Fibroblast of the aortic adventitia (primary cell): ENCODE measurements at places on chromosomes 4 and X. TPM values are rescaled to one million over a fixed set of nuclear protein-coding genes. Genes with fewer than 3 reads are reported as not detected.
A peak's percentile ranks its signal among the peaks of the same experiment; 100 is the strongest.

DNA sequence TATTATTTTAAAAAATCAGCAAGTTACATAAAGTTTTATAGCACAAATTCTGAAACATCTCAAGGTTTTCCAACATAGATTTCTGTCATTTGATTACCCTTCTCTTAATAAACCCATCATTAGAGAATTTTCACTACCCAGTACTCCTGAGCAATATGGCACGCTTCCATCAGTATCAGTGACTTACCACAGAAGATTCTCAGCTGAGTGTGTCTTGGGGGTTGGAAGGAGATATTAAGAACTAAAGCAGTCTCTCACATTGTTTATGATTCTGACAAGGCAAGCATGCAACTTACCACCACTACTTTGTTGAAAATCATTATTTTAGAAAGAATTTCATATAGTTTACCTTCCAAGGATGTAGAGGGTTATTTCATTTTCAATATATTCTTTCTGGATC is 67.7 kb downstream of the INPP4B start:
- DNase-seq = peak; percentile 47

- peak; percentile 63 for DNase-seq
Observed at GRCh38 chr4:108512615-108513505, 107.5 kb upstream of the RPL34 start.

- peak; percentile 26 for DNase-seq
Observed at GRCh38 chrX:115018040-115018647, 728 bp upstream of the IL13RA2 start.

- DNase-seq = no peak
Observed at GRCh38 chr4:45410701-45411210, 684.4 kb upstream of the GNPDA2 start.

GRCh38 chrX:69493766-69494165 is 10.4 kb upstream of the NALF2 start:
- DNase-seq = no peak

DNA sequence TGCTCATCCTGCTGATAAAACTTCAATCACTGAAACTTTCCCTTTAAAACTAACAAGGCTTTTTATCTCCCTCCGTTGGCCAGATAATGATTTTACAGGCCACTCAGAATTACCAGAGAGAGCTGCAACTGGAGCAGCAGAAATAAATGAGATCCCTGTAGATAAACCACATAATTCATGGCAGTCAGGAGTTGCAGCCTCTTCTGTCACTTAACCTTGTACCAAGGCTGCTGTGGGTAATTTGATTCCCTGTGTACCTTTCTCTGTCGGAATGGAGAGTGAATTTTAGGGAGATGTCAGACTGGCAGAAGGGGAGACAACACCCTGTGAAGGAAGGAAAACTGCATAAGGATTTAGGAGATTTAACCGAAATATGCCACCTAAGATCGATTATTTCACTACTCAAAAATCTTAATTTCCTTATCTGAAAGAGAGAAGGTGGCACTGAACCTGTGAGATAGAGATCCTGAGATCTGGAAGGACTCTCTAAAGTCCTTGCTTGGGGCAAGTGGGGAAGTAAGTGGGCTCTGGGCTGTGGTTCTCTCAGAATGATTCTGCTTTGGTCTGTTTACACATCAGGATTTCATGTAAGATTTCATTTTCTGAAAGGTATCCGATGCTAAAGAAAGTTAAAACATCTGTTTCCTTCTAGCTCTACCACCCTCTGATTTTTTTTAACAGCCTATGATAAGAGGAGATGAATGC is 14.3 kb upstream of the TSPAN5 start:
- no peak for DNase-seq

GRCh38 chr4:85127653-85128052 is 161.2 kb upstream of the WDFY3 start:
- DNase-seq = no peak

- no peak for DNase-seq
Observed at GRCh38 chr4:71198958-71199357, 139.9 kb upstream of the SLC4A4 start.

DNA sequence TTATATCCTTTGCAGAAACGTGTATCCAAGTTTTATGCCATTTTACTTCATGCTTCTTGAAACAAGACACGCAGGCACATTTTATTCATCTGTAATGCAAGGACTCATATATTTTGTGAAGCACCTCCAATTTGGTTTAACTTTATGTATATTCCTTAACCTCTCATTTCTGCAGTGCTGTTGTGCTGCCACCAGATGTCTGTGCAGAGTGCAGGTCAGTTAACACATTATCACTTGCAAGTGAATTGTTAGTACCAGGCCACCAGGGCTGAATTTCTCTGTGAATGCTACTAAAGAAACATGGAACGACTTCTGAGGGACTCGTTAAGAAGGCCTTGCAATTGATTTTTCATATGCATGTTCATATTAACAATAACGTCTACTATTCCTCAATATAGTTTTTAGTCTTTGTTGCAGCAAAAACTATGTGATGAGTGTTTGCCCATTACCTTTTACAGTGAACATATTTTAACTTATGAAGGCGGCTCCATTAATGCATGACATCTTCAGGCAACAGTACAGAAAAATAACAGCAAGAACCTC is 770.3 kb downstream of the NLGN4X start:
- DNase-seq = no peak

- DNase-seq = no peak
Observed at GRCh38 chr4:15996773-15997172, 33.8 kb upstream of the FGFBP2 start.

GRCh38 chrX:45766981-45767501 is 566.4 kb upstream of the DIPK2B start:
- peak; percentile 62 for DNase-seq

DNA sequence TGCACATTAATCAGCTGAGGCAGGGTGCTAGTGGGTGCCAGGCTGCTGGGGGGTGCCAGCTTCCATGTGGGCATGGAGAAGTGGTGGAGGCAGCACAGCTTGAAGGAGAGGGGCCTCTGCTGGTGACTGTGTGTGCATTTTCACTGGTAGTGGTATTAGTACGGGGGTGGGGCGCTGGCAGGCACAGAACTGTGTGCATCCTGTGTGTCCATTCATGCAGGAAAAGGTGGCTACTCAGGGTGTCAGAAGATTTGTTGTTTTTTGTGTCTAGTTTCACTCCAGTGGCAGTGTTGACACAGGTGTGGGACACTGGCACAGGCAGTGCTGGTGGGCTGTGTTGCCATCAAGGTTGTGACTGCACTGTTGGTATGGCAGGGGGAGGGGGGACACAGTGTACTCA is 1303.6 kb downstream of the FAM133A start:
- DNase-seq = no peak

DNA sequence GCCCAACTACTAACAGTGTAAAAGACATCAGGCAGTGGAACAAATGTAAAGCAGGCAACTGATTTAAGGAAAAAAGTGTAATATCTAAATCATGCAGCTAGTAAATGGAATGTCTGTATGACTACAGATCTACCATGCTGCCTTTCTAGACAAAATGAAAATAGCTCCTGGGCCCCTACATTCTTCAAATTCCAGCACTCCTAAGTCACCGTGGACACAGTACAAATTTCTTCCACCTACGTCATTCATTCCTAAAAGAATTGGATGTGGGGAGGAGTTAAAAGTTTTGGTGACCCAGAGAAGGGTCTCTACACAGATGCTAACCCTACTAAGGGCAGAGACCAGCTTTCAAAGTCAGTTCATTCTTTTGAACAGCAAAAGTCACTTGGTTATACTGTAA is 137.2 kb upstream of the ARHGEF9 start:
- peak; percentile 28 for DNase-seq

DNA sequence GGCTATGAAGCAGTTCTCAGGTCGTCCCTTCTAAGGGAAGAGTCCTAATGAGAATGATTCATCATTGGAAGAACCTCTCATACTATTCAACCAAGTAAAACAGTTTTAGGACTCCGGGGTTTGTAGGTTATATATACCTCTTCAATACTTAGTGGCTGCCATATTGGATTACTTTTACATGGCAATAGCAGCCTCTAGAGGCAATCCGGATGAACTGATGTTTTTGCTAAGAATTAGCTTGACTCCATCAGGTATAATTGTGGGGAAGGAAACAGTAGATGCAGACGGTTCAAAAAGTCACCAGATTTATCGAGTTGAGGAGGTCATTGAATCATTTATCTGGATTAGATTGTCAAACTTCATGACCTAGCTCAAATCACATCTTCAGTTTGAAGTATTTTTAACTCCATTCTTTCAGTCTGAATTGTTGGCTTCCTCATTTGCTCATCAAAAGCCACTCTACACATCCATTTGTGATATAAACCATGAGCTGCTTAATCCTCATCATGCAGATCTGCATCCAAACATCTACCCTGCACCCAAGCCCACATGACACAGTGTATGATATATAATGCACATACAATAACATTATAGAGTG is 28.4 kb downstream of the GUCY1B1 start:
- DNase-seq = peak; percentile 70

DNA sequence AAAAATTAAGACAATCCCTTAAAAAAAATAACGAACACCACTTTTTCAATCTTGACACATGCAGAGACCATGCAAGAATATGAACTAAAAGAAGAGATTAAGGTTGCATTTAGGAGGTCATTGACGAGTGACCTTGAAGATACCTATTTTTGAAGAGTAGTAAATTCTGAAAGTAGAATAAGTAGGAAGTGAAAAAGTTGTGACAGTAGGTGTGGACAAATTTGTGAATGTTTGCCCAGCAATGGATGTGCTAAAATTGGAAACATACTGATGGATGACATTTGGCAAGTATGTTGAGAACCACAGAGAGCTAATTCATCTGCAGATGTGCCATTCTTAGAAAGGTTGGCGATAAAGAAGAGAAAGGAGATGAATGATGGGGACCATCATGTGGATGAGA is 213.7 kb upstream of the VCX3A start:
- no peak for DNase-seq

DNA sequence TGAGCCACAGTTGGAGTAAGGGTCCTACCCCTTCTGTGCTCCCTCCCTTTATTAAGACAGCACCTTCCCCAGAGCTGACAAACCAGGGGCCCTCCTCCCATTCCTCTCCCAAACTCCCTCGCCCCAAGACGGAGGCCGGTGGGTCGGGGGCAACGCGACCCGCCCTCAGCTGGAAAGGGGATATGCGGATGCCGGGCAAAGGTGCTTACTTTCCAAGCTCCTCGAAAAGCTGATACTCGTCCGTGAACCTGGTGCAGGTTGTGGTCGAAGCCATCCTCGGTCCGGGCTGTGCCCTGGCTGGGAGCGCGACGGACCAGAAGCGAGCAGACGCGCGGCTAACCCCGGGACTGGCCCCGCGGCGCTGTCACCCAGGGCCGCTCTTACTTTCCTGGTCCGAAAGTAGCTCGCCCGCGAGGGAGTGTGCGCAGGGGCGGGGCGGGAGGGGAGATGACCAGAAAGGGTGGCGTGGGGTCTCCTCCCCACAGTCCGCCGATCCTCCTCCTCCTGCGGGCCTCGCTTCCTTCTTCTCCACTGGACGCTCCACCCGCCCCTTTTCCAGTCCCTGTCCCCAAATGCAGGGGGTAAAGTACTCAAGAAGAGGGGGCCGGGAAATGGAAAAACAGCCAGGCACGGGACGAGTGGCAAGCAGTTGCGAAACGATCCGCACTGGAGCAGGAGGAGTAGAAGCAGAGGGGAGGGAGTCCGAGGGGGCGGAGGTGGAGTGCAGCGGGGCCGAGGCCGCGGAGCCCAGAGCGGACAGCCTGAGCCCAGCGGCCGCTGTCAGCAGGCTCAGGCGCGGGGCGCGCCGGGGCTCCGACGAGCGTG is 531 bp downstream of the CAMK2D start:
- peak; percentile 82 for DNase-seq

GRCh38 chr4:71029504-71029903 is 36.1 kb downstream of the DCK start:
- DNase-seq = no peak

- DNase-seq = peak; percentile 86
Observed at GRCh38 chrX:120672389-120672788, 42.5 kb upstream of the C1GALT1C1 start.

GRCh38 chr4:184348311-184349233 is 125.8 kb downstream of the IRF2 start:
- peak; percentile 89 for DNase-seq

DNA sequence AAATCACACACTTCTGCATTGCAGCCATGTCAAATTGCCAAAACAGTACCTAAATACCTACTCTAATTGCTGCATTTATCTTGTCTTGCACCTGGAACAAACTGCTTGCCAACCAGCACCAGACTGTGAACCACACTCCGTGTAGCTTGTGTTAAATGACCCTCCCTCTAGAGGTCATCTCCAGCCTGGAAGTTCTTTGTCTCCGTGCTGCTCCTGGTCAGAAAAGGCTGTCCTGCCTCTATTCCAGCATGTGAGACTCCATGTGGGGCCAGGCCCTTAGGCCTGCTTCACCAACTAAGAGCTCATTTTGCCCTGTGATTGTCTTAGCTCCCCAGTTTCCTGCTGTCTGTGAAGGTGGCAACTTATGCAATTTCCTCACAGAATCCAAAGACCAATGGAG is 28.3 kb downstream of the CNGA2 start:
- DNase-seq = no peak

- DNase-seq = no peak
Observed at GRCh38 chrX:2478546-2479419, 22.0 kb downstream of the DHRSX start.

DNA sequence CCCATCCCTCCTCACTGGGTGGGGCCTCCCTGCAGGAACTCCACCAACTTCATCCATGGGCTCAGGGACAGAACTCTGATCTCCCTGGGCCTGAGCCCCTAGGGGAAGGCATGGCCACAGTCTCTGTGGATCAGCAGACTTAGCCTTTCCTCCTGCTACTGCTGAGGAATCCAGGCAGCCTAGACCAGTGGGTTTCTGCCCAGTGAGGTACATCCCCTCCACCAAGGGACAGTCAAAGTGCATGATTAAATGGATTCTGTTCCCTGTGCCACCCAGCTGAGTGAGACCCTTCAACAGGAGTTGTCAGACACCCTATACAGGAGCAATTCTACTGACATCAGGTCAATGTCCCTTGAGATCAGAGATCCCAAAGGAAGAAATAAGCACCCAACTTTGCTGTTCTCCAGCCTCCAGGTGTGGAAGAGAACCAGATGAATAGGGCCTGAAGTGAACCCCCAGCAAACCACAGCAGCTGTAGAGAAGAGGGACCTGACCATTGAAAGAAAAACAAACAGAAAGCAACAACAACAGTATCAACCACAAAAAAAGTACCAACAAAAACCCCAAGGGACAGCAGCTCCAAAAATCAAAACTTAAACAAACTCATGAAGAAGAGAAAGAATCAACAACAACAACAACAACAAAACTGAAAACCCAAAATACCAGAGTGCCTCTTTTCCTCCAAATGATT is 84.8 kb downstream of the CHIC1 start:
- no peak for DNase-seq

GRCh38 chr4:39043058-39043860 is 11.1 kb upstream of the TMEM156 start:
- peak; percentile 59 for DNase-seq

GRCh38 chr4:153620352-153620751 is 63.7 kb upstream of the TLR2 start:
- peak; percentile 27 for DNase-seq

GRCh38 chr4:12697970-12698369 is 786.2 kb downstream of the RAB28 start:
- DNase-seq = no peak

RTL3 gene
- total RNA-seq = 0.27 TPM in 1 of 2 replicates, not detected in the other

PRDM5 gene
- total RNA-seq = 18.4 and 25.8 TPM in 2 replicates

ADGRA3 gene
- 22.8 and 31.9 TPM in 2 replicates for total RNA-seq

TBL1X gene
- total RNA-seq = 12.5 and 15.6 TPM in 2 replicates

FOXR2 gene
- total RNA-seq = not detected in 2 replicates

MAGEA2B gene
- total RNA-seq = not detected in 2 replicates

RTL9 gene
- 1.5 TPM in 1 of 2 replicates, not detected in the other for total RNA-seq

CACNA1F gene
- not detected in 2 replicates for total RNA-seq

NSUN7 gene
- total RNA-seq = under 0.01 TPM in 1 of 2 replicates, not detected in the other

CSAG3 gene
- not detected in 2 replicates for total RNA-seq

CENPI gene
- 4.3 and 23.4 TPM in 2 replicates for total RNA-seq

SLC30A9 gene
- 41.8 and 62.4 TPM in 2 replicates for total RNA-seq

ASB9 gene
- total RNA-seq = 0.18 TPM in 1 of 2 replicates, not detected in the other

SPANXB1 gene
- not detected in 2 replicates for total RNA-seq

BCAP31 gene
- 75.4 and 111 TPM in 2 replicates for total RNA-seq

DSPP gene
- not detected in 2 replicates for total RNA-seq

TRIM2 gene
- total RNA-seq = 34.6 and 78.5 TPM in 2 replicates
